ENCODE measurements at places on chromosomes 3 and 15. TPM values are rescaled to one million over a fixed set of nuclear protein-coding genes. Genes with fewer than 3 reads are reported as not detected.

PIF1 gene
- 11.6 TPM for polyA plus RNA-seq

GOLGA6L4 gene
- 11.5 TPM for polyA plus RNA-seq

STRIT1 gene
- 0.81 TPM for polyA plus RNA-seq

MESP2 gene
- polyA plus RNA-seq, result 0.44 TPM

THRB gene
- polyA plus RNA-seq, result 33.9 TPM

SETD2 gene
- 67.2 TPM for polyA plus RNA-seq

MAGEF1 gene
- 85.7 TPM for polyA plus RNA-seq

BNC1 gene
- polyA plus RNA-seq, result 0.23 TPM

QTRT2 gene
- polyA plus RNA-seq, result 25.9 TPM

ANKUB1 gene
- polyA plus RNA-seq, result 0.67 TPM

SCAMP5 gene
- polyA plus RNA-seq, result 25.7 TPM

CHRNA7 gene
- 20.6 TPM for polyA plus RNA-seq

FBXO40 gene
- not detected for polyA plus RNA-seq

CTXN2 gene
- polyA plus RNA-seq, result 0.09 TPM

CRABP1 gene
- 35.2 TPM for polyA plus RNA-seq

NOX5 gene
- 0.58 TPM for polyA plus RNA-seq

SPESP1 gene
- 5.3 TPM for polyA plus RNA-seq

MEGF11 gene
- 1.6 TPM for polyA plus RNA-seq

TLR9 gene
- polyA plus RNA-seq, result 0.09 TPM

OR5K2 gene
- polyA plus RNA-seq, result not detected

VEPH1 gene
- 58.9 TPM for polyA plus RNA-seq

SENP8 gene
- polyA plus RNA-seq, result 6.1 TPM
